MCF 10A (cell line): ENCODE measurements at places on chromosomes 11 and 22.

DNA sequence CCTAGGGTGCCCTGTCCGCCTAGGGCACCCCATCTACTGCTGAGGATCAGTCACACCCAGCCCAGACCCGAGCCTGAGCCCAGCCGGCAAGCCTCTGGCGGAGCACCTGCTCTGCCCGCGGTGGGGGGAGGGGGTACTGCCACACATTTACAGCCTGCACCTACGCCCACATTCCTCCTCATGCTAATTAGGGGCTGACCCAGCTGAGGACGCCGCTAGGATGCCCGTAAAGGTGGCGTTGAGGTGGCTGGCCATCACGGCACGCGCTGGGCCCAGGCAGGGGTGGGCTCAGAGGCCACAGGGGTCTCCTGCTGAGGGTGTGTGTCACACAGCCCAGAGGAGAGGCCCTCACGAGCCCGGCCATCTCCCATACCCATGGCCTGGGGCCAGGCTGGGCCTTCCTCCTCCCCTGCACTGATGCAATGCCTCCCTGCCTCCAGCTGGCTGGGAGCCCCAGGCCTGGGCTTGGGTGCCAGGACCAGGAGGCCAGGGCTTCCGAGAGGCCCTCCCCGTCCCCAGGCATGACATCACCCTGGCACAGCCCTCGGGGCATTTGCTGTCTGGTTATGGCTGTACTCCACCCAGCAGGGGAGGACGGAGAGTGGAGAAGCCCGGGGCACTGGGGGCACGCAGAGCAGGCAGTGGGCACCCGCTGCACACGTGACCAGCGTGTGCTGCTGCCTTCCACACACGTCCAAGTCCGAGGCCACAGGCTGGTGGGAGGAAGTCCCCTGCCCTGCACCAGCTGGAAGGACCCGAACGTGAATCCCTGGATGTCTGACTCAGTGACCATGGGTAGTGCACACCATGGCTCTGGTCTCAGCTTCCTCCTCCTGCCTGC lies 12.7 kb downstream of the DUSP8 start:
- DNase-seq: peak; percentile 96

DNA sequence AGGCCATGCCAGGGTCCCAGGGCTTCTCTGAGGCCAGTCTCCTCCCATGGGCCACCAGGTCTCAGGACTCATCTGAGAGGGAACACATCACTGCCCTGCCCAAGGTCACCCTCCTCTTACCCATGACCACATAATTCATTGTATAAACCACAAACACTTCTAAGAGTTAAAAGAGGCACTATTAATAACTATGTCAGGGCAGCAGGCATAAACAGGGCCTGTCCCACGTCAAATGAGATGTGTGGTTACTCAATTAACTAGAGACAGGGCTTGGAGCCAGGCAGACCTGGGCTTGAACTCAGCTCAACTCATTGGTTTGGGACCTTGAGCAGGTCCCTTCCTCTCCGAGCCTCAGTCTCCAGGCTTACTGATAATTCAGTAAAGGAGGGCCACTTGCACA lies 33.1 kb downstream of the ARAP1 start:
- DNase-seq: no peak

GRCh38 chr11:12216041-12216451 lies 105.7 kb downstream of the MICAL2 start:
- no peak for DNase-seq

DNA sequence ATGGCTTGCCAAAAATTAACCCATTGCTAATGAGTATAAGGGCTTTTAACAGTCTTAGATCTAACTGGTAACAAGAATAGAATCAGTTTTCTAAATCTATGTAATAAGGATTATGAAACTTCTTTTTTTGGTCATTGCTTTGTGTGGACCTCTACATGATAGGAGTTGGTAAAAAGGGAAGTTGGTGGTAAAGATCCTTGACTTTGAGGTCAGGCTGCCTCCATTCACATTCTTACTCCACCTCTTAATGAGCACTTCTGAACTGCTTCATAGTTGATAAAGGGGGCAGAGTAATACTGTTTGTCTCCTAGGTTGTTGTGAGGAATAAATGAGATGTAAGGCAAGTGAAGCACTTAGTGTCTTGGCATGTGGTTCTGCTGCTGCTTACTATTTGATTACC lies 10.6 kb downstream of the EIF3M start:
- DNase-seq: no peak

GRCh38 chr22:23106906-23107367 lies 34.9 kb downstream of the RSPH14 start:
- no peak for DNase-seq

DNA sequence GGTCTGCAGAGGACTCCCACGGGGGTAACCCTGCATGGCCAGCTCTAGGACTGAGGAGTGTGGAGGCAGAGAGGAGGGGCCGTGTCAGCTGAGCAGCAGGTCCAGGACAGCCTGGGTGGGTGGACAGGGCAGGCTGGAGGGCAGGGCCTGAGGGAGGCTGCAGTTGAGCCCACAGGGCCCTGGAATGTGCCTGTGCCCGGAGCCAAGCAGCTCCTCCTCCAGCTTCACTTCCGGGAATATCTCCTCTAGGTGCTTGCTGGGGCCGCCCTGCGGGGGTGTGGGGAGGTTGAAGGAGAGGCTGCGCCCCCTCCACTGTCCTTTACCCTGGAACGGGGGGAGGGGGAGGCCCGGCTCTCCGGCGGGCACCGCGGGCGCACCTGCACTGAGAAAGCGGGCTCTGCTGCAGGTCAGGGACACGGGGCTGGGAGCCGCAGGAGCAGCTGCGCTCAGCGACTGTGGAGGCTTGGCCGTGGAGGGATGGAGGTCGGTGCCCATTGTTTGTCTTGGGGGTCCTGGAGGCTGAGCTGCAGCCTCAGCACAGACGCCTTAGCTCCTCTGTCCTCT lies 1293.2 kb downstream of the BRD1 start:
- no peak for DNase-seq

DNA sequence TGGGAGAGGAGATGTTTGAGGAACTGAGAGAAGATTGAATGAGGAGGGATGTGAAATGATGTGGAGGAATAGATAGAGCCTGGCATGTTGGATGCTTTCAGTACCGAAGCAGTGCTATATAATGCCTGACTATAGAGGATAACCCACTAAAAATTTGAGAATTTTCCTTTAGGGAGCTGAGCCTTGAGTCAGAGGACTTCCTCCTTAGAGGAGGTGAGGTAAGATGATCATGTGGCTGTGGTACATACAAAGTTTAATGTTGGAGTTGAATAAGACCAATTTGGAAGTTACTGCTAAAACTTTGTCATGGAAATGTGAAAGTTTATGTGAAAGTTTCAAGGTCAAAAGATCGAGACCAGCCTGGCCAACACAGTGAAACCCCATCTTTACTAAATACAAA lies 66.9 kb downstream of the YAP1 start:
- DNase-seq: no peak

DNA sequence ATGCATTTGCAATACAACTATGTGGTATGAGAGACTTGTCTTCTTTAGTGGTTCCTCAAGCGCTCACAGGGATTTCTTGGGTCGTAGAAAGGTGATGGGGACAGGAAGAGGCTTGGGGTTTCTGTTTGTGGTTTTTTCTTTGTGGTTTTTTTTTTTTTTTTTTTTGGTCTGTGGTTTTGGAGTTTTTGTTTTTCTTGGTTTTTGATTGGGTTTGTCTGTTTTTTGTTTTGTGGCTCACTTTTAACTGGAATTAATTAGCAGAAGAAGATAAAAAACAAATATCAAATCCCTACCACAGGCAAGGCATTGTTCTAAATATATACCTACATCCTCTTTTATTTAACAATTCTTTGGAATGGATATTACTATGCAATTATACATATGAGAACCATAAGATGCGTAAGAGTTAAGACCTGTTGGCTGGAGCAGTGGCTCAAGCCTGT lies 5.5 kb downstream of the TTC28 start:
- DNase-seq: peak; percentile 42

GRCh38 chr11:64908766-64909165 lies 8.2 kb downstream of the ATG2A start:
- no peak for DNase-seq

DNA sequence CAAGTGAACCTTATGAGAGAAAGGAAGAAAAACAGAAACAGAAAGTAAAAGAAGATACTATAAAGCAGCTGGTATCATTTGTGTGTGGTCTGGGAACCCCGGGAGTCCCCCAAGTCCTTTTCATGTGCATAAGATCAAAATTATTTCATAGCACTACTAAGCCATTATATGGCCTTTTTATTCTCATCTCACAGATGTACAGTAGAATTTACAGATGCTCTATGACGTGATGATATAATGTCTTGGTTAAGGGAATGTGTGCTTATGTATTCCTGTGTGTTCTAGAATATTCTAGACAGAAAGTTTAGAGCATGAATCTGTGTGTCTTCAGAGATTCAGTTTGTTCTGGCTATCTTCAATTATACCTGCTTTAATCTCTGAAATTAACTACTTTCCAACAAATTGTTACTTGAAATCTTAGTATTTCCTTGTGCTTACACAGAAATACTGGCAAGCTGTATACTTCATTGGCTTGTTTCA lies 8.6 kb upstream of the TPP1 start:
- no peak for DNase-seq
